ENCODE measurements at places on chromosomes 16 and 17.

DNA sequence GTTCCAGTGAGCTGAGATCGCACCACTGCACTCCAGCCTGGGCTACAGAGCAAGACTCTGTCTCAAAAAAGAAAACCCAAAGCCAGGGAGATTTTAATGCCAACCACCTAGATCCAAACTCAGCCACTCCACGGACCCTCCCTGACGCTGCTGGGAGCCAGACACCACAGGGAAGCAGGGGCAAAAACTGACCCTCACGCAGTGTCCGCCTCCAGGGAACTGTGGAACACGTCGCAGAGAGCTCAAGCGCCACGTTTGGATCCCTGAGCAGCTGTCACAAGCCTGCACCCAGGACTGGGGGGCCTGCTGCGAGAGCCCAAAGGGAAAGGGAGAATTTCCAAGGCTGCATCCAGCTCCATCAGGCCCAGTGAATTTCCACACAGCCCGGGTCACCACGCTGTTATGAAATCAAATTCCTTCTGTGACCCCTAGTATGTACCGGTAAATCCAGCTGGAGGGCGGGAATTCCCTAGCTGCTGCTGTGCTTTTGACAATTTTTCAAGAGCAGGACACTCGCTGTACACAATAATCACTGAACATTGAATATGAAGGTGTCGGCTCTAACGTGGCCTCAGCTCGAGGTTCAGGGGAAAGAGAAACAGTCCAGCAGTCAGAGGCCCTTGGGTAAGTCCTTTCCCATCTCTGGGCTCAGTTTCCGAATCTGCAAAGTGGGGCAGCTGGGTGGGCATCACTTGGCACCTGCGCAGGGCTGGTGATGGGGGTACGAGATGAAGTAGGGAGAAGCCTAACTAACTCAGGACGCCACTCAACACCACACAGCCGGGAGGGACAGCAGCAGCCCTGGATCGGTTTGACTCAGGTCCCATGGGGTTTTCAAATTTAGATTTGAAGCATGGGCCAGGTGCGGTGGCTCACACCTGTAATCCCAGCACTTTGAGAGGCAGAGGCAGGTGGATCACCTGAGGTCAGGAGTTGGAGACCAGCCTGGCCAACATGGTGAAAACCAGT, 8.6 kb downstream of the CARHSP1 start:
- no peak for DNase-seq

- no peak for DNase-seq
Observed at GRCh38 chr17:5429191-5429887, 9.4 kb downstream of the RPAIN start.

DNA sequence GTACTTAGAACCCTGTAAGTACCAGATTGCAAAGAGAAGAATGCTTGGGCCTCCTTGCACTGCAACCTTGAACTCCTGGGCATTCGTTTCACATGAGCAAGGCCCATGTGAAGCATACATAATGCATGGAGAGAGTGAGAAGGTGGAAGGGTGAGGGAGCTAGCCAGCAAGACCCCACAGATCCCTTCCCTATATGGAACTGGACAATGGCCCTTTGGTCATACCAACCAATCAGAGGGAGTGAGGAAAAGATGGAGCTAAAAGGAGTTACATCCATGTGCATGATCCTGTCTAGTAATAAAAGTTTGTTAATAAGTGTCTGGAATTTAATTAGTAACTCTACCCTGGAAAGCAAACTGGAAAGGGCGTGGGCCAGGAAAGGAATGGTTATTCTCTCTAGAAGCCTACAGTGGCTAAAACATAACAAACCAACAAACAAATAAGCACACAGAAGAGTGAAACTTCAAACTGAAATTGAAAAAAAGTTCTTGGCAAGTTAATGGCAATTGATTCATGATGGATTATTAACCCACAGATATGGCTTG, 29.6 kb downstream of the DNAH3 start:
- no peak for DNase-seq

GRCh38 chr17:4331614-4332013, 34.9 kb downstream of the UBE2G1 start:
- DNase-seq = no peak

DNA sequence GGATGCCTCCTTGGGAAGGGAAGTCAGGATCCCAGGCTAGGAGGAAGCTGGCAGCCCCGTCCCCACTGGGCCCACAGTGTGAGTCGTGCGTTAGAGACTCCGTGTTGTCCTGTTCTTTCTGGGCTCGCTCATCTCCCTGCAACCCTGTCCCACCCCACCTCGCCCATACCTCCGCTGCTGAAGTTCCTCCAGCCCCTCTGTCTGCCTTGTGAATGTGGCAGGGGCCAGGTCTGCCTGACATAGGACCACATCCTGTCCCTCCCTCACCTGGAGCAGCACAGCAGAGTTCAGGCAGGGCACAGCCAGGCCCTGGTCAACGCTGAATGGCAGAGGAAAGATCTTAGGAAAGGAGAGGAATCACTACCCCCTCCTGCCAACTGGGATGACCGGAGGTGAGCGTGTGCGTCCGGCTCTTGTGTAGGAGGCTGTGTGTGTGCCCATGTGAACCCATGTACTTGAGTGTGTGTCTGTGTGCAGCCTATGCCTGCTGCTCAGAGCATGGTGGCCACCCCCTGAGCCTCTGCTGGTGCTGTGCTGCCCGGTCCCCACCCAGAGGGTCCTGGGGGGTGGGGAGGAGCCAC, 12.8 kb downstream of the KCNJ18 start:
- DNase-seq = no peak

DNA sequence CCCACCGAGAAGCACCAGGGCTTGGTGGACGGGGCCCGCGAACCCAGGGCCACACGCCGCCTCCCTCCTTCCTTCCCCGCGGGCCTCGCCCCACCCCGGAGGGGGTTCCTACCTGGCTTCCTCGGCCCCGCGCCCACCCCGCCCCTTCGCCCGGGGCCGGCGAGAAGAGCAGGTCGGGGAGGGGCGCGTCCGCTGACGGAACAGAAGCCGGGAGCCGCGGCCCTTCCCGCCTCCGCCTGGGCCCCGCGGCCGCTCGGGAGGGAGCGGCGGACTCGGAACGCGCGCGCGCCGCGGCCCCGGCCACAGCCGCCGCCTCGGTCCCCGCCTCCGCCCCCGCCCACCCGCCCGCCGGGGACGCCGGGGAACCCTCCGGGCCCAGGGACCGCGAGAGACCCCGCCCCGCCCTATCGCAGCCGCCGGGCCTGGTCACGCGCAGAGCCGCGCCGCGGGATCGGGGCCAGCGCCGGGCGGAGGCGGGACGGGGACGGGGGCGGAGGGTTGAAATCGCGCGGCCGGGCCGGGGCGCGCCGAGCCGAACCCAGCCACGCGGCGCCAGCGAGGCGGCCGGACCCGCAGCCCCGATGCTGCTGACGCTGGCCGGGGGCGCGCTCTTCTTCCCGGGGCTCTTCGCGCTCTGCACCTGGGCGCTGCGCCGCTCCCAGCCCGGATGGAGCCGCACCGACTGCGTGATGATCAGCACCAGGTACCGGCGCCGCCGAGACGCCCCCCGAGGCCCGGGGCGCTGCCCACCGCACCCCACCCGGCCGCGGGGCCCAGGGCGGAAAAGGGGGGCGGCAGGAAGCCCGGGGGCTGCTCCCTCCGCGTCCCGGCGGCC, at the start of gene TLCD3A:
TLCD3A (plus strand) TSS at position 530 of the 835 bp plus-strand sequence; CDS start at position 582, 52 bp downstream.
- DNase-seq = peak; percentile 46

DNA sequence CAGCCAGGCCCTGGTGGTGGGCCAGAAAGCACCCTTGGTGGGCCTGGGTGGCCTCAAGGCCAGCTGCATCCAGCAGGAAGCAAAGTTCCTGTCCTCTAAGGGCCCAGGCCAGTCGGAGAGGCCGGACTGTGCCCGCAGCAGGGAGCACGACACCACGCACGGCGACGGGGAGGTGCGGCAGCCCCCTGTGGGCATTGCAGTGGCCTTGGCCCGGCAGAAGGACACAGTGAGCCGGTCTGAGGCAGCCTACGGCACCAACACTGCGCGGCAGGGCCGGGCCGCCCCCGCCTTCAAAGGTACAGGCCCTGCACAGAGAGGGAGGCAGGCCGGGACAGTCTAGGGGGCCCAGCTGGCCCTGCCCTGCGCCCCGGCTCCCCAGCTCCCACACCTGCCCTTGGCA, 48.0 kb downstream of the BAHCC1 start:
- DNase-seq = no peak

GRCh38 chr17:80851277-80851925, 140.2 kb upstream of the CHMP6 start:
- DNase-seq = no peak

GRCh38 chr16:47664653-47665325, 203.7 kb downstream of the PHKB start:
- no peak for DNase-seq

DNA sequence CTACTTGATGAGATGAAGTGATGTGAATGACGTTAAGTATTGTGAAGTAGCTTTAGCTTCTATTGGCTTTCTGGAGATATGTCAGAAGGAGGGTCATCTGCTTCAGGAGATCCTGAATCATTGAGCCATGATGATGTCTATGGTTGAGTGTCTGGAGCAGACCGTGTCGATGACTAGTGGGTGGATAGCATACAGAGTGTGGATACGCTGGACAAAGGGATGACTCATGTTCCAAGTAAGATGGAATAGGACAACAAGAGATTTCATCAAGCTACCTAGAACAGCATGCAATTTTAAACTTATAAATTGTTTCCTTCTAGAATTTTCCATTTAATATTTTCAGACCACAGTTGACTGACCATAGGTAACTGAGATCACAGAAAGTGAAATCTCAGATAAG, 116.1 kb upstream of the RBBP6 start:
- DNase-seq = no peak

DNA sequence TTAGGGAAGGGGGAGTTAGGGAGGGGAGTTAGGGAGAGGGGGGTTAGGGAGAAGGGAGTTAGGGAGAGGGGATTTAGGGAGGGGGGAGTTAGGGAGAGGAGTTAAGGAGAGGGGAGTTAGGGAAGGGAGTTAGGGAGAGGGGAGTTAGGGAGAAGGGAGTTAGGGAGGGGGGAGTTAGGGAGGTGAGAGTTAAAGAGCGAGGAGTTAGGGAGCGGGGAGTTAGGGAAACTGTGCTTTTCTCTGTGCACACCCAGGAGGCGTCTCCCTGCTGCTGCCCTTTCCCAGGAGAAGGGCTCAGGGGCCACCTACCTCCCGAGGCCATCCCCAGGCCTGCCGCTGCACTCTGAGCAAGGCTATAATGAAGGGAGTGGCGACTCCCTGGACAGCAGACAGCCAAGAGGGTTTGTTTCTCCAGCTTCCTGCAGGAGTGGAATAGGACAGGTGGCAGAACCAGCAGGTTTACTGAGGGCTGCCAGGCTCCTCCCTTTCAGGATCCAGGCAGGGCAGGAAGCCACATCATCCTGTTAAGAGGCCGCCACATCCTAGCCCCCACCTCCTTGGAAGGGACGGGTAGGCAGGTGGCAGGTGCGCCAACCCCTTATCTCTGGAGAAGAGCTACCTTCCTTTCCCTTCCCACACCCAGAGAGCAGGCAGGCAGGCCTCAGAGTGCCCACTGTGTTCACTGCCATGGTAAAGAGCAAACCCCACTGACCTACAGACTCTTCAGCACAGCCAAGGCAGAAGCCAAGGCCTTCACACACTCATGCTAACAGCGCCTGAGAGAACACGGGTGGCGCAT, 4.3 kb downstream of the CANT1 start:
- DNase-seq = no peak

DNA sequence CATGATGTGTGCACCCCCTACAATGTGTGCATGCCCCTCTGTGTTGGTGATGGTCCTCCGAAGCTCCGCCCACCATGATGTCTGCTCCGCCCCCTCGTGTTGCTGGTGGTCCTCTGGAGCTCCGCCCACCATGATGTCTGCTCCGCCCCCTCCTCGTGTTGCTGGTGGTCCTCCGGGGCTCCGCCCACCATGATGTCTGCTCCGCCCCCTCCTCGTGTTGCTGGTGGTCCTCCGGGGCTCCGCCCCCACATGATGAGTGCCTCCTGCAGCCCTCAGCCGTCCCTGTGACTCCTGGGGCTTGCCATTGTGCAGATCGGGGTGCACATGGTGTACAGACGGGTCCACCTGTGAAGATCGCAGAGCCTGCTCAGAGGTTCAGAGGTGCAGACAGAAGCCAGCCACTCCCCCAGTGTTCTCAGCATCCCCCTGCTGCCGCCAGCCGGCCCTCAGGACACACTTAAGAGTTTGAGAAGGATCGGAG, 129.1 kb upstream of the CHMP6 start:
- DNase-seq = no peak

- no peak for DNase-seq
Observed at GRCh38 chr17:4597975-4598374, 13.6 kb downstream of the SMTNL2 start.

DNA sequence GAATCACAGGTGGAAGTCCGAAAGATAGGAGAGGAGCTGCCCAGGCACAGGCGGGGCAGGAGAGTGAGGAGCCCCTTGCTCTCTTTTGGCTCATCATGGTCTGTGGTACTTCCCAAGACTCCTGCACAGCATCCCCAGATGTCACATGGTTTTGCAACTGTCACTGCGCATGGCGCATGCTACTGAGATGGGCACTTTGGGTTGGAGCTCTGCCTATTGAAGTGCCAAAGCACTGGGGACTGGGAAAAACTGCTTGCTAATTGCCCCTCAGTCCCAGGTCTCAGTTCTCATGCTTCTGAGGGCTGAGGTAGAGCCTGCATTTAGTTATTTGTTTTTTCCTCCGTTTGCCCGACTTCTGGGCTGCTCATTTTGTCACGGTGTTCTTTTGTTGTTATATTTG, 156.8 kb upstream of the CDH13 start:
- no peak for DNase-seq

DNA sequence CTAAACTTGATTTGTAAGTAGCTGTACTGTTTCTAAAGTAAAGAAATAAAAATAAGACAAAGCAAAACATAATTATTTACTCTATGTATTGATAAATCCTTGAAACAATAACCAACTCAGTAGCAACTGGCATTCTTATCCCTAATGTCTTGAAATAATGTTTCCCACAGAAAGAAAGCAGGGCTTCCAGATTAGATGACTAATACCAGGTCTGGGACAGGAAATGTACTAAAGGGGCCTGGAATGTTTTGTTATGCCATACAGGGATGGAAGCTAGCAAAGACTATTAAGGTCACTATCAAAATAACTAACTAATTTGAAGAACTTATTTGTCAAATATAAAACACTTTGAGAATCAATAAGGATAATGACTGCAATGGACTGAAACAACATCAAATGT, 82.1 kb downstream of the CFDP1 start:
- no peak for DNase-seq

- no peak for DNase-seq
Observed at GRCh38 chr16:74257061-74257460, 39.6 kb upstream of the PSMD7 start.

DNA sequence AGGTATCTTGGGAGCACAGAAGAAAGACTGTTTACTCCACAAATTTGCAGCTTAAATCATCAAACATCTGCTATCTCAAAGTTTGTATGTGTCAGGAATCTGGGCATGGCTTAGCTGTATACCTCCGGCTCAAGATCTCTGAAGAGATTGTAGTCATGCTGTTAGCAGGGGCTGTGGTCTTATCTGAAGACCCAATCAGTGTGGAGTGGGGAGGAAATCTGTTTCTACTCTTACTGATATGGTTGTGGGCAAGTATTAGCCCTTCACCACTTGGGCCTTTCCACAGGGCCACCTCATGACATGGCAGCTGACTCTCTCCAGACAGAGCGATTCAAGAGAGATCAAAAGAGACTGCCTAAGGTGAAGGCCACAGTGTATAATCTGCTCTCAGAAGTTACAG, 438.7 kb downstream of the KIF2B start:
- no peak for DNase-seq

Measured in T-helper 9 cell (primary cell).